ENCODE measurements at places on chromosomes 12 and 14. TPM values are rescaled to one million over a fixed set of nuclear protein-coding genes. Genes with fewer than 3 reads are reported as not detected.

GRCh38 chr12:64560396-64561301, 49.6 kb upstream of the RASSF3 start:
- H3K27me3 ChIP-seq: no peaks in the 10 kb centered on the region
- no peak for DNase-seq

DNA sequence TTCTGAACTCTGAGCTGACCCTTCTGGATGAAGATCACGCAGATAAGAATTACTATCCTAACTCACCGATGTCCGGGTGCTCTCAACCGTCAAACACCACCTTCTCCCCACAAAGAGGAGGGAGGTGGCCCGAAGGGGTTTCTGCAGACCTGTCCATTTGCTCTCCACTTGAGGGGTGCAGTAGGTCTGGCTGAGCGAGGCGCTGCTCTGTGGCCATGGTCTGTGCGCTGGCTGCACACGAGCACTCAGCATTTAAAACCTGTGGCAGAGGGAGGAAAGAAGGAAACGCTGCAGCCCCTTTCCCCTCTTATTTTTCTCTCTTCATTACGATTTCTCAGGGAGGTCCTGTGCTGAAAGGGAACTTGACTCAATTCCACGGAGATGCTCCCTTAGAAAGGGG, 1.5 kb upstream of the HOXC13 start:
- no peak for DNase-seq
- peaks cover 58% of the 10 kb centered on the region for H3K27me3 ChIP-seq
- no peak overlapping the region for H3K27ac ChIP-seq
- H3K4me1 ChIP-seq: peaks cover 12% of the 10 kb centered on the region
- H3K36me3 ChIP-seq: no peaks in the 10 kb centered on the region

GRCh38 chr14:93056840-93057585, 58.7 kb downstream of the ITPK1 start:
- DNase-seq: no peak
- H3K4me1 ChIP-seq: peaks cover 28% of the 10 kb centered on the region
- H3K27me3 ChIP-seq: no peaks in the 10 kb centered on the region
- H3K36me3 ChIP-seq: no peaks in the 10 kb centered on the region
- H3K27ac ChIP-seq: peak overlapping the region; percentile 54

DNA sequence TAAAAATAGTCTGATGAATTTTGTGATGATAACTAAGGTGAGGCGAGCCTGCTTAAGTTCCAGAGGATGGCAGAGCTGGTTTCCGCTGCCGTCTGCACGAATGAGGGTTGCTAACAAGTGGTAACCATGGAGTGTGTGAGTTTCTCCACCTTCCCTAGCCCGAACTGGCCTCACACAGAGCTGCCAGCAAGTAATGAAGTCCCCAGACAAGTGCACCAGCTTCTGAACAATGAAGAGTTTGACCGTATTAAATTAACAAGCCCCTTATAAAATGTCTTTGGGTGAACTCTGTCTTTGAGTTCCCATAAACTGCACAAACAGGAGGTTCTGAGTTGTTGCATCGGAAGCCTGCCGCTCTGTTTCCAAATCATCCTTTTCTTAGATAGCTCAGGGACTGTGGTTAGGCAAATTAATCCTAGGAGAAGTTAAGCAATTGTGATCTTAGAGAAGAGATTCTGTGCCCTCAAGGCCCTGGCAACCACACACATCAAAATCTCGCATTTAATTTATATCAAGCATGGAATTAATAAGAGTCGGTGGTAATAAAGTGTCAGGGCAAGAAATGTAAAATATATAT, 274.1 kb upstream of the DAAM1 start:
- H3K27ac ChIP-seq: no peak overlapping the region
- no peaks in the 10 kb centered on the region for H3K27me3 ChIP-seq
- H3K36me3 ChIP-seq: no peaks in the 10 kb centered on the region
- DNase-seq: no peak
- H3K4me1 ChIP-seq: no peaks in the 10 kb centered on the region
- no peak overlapping the region for H3K4me3 ChIP-seq

DNA sequence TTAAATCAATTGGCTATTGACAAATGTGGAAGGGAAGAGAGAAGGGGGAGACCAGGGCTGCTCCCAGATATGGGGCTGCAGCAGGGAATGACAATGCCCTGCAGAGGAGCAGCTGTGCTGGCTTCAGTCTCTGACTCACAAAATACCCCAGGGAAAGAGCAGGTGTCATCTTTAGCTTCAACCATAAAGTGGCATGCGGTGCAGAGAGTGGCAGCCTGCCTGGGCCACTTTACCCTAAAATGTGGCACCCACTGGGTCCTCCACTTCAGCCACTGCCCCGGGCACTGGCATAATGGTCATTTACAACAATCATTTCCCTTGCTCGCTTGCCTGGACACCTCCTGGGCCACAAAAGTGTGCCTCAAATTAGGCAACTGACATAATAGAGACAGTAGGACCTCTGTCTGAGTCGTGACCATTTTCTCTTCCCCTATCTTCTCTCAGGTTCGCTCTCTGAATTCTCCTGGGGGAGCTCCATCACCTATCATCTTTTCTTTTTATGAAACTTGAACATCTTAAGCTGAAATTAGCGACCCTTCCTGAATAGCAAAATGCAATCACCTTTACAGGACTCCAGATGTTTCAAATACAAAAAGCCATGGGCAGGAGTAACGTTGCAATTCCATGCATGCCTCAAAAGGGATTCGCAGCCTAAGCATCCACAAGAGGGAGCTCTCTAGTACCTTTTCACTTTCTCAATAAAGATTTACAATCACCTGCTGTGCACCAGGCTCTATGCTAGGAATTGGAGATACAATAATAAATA, 179.9 kb upstream of the ATF7IP start:
- DNase-seq: no peak
- H3K36me3 ChIP-seq: no peaks in the 10 kb centered on the region
- no peak overlapping the region for H3K27ac ChIP-seq

DNA sequence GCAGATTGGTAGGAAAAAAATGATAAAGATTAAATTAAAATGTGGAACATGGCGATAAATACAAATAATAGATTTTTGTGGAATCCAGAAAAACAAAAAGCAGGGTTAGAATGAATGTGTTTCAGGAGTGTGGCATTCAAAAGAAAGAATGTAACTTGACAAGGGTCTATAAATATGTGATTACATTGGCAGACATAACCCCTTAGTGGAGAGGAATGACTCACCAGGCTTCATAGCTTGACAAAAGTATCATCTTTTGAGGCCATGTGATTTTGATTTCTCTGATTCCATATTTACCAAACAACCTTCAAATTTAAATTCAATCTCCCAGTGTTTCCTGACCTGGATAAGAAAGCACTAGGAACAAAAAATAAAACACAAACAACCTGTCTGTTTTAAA, 24.4 kb upstream of the MGST1 start:
- no peak overlapping the region for H3K4me3 ChIP-seq
- H3K36me3 ChIP-seq: no peaks in the 10 kb centered on the region
- DNase-seq: no peak
- no peaks in the 10 kb centered on the region for H3K27me3 ChIP-seq
- no peak overlapping the region for H3K27ac ChIP-seq

- H3K27me3 ChIP-seq: peaks cover 5% of the 10 kb centered on the region
- peak overlapping the region; percentile 51 for H3K4me3 ChIP-seq
- no peaks in the 10 kb centered on the region for H3K4me1 ChIP-seq
- no peak overlapping the region for H3K27ac ChIP-seq
These were observed 899 bp upstream of the KCNH3 start for GRCh38 chr12:49537752-49538509.

GRCh38 chr14:75539162-75539560, 16.9 kb downstream of the BATF start:
- H3K36me3 ChIP-seq: no peaks in the 10 kb centered on the region
- H3K27ac ChIP-seq: no peak overlapping the region
- H3K27me3 ChIP-seq: no peaks in the 10 kb centered on the region
- H3K4me3 ChIP-seq: no peak overlapping the region
- no peak for DNase-seq

GRCh38 chr14:91867316-91867988, at the start of gene TC2N:
TC2N (minus strand) TSS chr14:91867536; CDS start chr14:91813769, 53,767 bp downstream.
- H3K36me3 ChIP-seq: peaks cover 45% of the 10 kb centered on the region
- H3K4me3 ChIP-seq: no peak within 1 kb of the TSS
- H3K27ac ChIP-seq: peak within 1 kb of the TSS; percentile 22
- H3K4me1 ChIP-seq: peaks cover 7% of the 10 kb centered on the region
- no peak for DNase-seq
- H3K27me3 ChIP-seq: no peaks in the 10 kb centered on the region

GRCh38 chr12:47981496-47982260, 18.3 kb downstream of the TMEM106C start:
- no peaks in the 10 kb centered on the region for H3K4me1 ChIP-seq
- H3K27me3 ChIP-seq: no peaks in the 10 kb centered on the region
- H3K4me3 ChIP-seq: no peak overlapping the region
- no peak overlapping the region for H3K27ac ChIP-seq

- no peaks in the 10 kb centered on the region for H3K36me3 ChIP-seq
- DNase-seq: peak; percentile 71
- H3K4me3 ChIP-seq: no peak overlapping the region
These were observed 62.5 kb upstream of the PYGL start for GRCh38 chr14:51006781-51007211.

DNA sequence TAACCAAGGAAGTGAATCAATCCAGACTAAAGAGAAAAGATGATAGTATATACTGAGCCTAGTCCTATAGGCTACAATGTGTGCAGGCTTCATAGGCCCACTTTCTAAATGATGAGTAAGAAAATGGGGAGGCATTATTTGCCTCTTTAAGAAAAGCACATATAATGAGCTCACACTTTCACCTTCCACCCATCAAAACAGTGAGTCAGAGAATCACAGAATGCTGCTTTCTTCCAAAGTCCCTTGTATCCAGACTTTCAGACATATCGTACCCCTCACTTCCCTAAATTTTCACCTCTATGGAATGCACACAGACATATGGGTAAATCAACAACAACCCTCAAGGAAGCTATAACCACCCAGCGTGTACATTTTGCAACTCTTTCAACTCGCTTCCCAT, 286.4 kb upstream of the PRKD1 start:
- no peaks in the 10 kb centered on the region for H3K27me3 ChIP-seq
- H3K36me3 ChIP-seq: no peaks in the 10 kb centered on the region
- H3K4me3 ChIP-seq: peak overlapping the region; percentile 23
- H3K27ac ChIP-seq: no peak overlapping the region
- no peaks in the 10 kb centered on the region for H3K4me1 ChIP-seq
- no peak for DNase-seq

GRCh38 chr14:49677643-49678042, 10.4 kb downstream of the POLE2 start:
- no peaks in the 10 kb centered on the region for H3K36me3 ChIP-seq
- no peak overlapping the region for H3K4me3 ChIP-seq
- no peaks in the 10 kb centered on the region for H3K27me3 ChIP-seq
- H3K27ac ChIP-seq: no peak overlapping the region

GRCh38 chr12:90514325-90514724, 440.7 kb downstream of the CCER1 start:
- H3K4me1 ChIP-seq: no peaks in the 10 kb centered on the region
- no peak overlapping the region for H3K27ac ChIP-seq
- H3K27me3 ChIP-seq: no peaks in the 10 kb centered on the region
- no peak for DNase-seq
- no peak overlapping the region for H3K4me3 ChIP-seq

DNA sequence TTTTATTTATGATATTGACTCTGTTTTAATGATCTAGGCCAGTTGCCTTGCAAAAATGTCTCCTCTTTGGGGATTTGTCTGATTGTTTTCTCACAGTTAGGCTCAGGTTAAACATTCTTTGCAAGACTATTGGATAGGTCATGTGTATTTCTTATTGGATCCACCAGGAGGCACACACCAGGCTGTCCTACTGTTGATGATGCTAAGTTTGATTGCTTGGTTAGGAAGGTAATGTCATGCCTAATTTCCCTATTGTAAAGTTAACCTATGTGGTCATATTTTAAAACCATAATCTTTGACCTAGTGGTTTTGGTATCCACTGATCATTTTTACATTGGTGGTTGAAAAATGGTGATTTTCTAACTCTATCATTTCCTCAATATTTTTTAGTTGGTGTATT, 137.1 kb downstream of the BRMS1L start:
- H3K27me3 ChIP-seq: no peaks in the 10 kb centered on the region
- no peak overlapping the region for H3K4me3 ChIP-seq
- H3K4me1 ChIP-seq: no peaks in the 10 kb centered on the region

- no peaks in the 10 kb centered on the region for H3K27me3 ChIP-seq
- H3K4me3 ChIP-seq: no peak overlapping the region
- H3K27ac ChIP-seq: peak overlapping the region; percentile 56
- DNase-seq: no peak
These were observed 6.3 kb upstream of the TPCN1 start for GRCh38 chr12:113214895-113215400.

- H3K4me3 ChIP-seq: no peak overlapping the region
- H3K4me1 ChIP-seq: no peaks in the 10 kb centered on the region
- H3K36me3 ChIP-seq: no peaks in the 10 kb centered on the region
- H3K27me3 ChIP-seq: no peaks in the 10 kb centered on the region
These were observed 30.3 kb downstream of the PIGH start for GRCh38 chr14:67569651-67570290.

DNA sequence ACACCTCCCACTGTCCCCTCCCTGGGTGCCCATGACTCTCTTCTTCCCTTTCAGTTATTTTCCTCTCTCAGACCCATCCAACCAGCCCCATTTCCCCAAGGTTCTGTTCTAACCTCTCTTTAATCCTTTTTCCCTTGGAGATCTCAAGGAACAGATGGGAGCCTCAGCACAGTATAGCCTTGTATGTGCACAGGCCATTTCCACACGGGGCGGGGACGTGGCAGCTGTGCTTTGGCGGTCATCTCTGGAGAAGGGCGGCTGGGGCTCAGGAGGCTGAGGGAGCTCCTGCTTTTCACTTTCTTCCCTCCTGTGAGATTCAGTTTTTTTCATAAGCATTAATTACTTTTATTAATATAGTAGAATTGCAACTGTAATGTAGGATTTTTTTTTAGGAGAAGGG, 212.2 kb downstream of the ZFP36L1 start:
- DNase-seq: no peak
- no peak overlapping the region for H3K27ac ChIP-seq
- no peaks in the 10 kb centered on the region for H3K36me3 ChIP-seq

Gene KERA
- total RNA-seq: not detected

Gene INSM2
- total RNA-seq: not detected

Gene BTBD6
- 80.1 TPM for total RNA-seq

Gene FLRT2
- 24.6 TPM for total RNA-seq

Gene EIF4B
- 181 TPM for total RNA-seq

Gene SOAT2
- total RNA-seq: not detected

Gene DNAH10
- not detected for total RNA-seq

Gene SLC39A5
- not detected for total RNA-seq

Gene HSPB8
- 129 TPM for total RNA-seq

Gene RAD9B
- not detected for total RNA-seq

Gene IL22
- total RNA-seq: not detected

Gene SERPINA12
- total RNA-seq: not detected

Gene ITGB7
- 1.6 TPM for total RNA-seq

Gene AQP6
- total RNA-seq: not detected

Gene ZFP36L1
- total RNA-seq: 772 TPM

Measured in ascending aorta (tissue), 2 donors.